Right lobe of liver (tissue), 6 donors: ENCODE measurements at places on chromosomes 6 and 20. TPM values are rescaled to one million over a fixed set of nuclear protein-coding genes. Genes with fewer than 3 reads are reported as not detected.

The CDSN gene
- not detected for total RNA-seq

The HSPA1L gene
- 0.37 TPM for total RNA-seq

The SOX18 gene
- total RNA-seq: 7.8 TPM

GRCh38 chr6:149881066-149881766 lies 16.7 kb downstream of the RAET1E start:
- no peak overlapping the region for H3K4me3 ChIP-seq
- no peaks in the 10 kb centered on the region for H3K36me3 ChIP-seq
- H3K27ac ChIP-seq: no peak overlapping the region

DNA sequence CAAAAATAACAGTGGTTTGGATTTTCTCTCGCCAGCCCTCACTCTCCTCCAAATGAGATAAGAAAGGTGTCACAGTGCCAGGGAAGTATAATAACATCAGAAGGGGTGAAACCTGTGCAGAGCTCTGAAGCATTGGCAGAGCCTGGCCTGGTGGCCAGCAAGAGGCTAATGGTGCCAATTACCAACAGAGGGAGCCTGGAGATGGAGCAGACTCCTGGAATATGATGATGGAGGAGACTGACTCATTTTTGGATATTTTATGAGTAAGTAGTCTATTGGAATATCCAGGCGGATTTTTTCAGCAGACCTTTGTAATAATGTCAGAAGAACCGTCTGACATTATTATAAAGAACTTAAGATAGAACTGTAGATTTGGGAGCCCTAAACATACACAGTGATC lies 442.6 kb upstream of the MARCKS start:
- H3K4me1 ChIP-seq: no peaks in the 10 kb centered on the region
- no peak overlapping the region for H3K27ac ChIP-seq
- no peak overlapping the region for H3K4me3 ChIP-seq
- no peaks in the 10 kb centered on the region for H3K27me3 ChIP-seq
- no peaks in the 10 kb centered on the region for H3K36me3 ChIP-seq
- DNase-seq: peak; percentile 37

DNA sequence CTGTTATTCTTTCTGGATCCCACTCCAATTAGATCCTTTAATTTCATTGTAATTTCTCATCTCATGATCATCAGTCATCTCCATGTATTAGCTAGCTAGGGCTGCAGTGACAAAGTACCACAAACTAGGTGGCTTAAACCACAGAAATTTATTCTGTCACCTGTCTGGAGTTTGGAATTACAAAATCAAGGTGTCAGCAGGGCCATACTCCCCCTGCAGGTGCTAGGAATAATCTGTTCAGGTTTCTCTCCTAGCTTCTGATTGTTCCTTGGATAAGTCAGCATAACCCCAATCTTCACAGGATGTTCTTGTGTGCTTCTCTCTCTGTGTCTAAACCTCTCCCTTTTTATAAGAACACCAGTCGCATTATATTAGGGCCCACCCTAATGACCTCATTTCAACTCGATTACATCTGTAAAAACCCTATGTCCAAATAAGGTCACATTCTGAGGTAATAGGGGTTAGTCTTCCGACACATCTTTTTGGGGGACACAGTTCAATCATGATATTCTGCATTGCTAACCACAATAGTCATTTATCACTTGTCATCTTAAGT lies 40.5 kb downstream of the BEND6 start:
- no peaks in the 10 kb centered on the region for H3K27me3 ChIP-seq
- H3K4me1 ChIP-seq: no peaks in the 10 kb centered on the region
- no peaks in the 10 kb centered on the region for H3K36me3 ChIP-seq

GRCh38 chr6:90186026-90186425 lies 110.6 kb downstream of the BACH2 start:
- no peaks in the 10 kb centered on the region for H3K27me3 ChIP-seq
- no peak overlapping the region for H3K4me3 ChIP-seq
- no peak overlapping the region for H3K27ac ChIP-seq
- no peaks in the 10 kb centered on the region for H3K36me3 ChIP-seq
- DNase-seq: no peak
- peaks cover 38% of the 10 kb centered on the region for H3K4me1 ChIP-seq
